ENCODE measurements at places on chromosomes 1 and 21.

GRCh38 chr1:236854605-236854983 lies 59.5 kb downstream of the MTR start:
- no peak for DNase-seq

DNA sequence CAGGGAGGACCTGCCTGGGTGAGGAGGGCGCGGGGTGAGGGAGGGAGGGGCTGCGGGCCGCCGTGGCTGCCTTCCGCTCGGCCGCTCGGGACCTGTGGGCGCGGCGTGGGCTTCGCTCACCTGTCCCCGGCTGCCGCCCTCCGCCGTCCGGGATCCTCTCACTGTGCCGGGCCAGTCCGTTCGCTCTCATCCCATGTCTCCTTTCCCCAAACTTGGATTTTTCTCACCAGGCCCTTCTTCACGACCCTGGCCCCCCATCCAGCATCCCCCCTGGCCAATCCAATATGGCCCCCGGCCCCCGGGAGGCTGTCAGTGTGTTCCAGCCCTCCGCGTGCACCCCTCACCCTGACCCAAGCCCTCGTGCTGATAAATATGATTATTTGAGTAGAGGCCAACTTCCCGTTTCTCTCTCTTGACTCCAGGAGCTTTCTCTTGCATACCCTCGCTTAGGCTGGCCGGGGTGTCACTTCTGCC lies 362 bp downstream of the ZBTB48 start:
- no peak for DNase-seq

DNA sequence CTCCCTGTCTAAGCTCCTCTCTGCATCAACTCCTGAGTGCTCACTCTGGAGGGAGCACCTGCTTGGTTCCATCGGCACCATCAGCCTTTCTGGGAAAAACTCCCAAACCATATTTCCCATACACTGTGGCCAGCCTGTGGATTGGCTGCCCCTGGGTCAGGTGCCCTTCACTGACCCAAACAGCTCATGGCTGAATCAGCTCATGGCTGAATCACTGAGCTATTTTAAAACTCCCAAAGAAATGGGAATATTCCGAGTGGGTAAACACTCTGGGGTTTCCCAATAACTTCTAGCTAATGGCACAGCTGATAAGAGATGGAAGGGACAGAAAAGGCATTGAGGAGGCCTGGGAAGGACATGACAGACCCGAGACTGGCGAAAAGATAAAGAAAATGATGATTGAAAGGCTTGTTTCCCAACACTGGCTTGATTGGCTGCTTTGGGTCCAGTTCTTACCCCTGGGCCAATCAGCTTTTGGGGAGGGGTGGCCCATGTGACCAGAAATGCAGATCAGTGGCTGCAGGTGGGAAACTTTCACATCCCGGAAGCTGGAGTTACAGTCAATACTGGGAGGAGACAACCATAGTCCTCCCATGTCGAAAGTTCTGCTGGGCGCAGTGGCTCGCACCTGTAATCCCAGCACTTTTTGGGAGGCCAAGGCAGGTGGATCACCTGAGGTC lies 37.3 kb upstream of the KAZN start:
- DNase-seq, result no peak

GRCh38 chr1:3456964-3457909 lies 2.8 kb downstream of the ARHGEF16 start:
- no peak for DNase-seq

- no peak for DNase-seq
Measured at GRCh38 chr1:209673631-209674417, 1.4 kb upstream of the G0S2 start.

DNA sequence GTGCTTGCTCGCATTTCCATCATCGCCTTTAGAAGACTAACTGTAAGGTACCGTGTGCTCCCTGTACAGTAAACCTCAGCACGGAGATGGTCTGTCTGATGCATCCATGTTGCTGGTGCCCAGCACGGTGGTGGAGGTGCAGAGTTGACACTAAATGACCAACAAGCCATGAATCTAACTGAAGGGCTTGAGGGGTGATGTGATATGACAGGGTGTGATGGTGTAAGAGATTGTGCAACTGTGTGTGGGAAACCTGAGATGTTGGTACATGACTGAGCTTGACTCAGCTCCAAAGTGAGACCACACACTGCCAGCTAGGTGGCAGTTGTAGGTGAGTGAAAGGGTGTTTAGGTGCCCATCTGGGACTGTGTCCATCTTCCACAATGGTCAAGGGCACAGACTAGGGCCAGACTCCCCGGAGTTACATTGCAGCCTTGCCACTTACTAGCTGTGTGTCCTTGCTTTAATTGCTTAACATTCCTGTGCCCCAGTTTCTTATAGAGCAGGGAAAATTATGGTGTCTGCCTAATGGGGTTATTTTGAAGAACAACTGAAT lies 21.4 kb downstream of the SLC2A1 start:
- no peak for DNase-seq
